ENCODE measurements at places on chromosomes 7 and 10. TPM values are rescaled to one million over a fixed set of nuclear protein-coding genes. Genes with fewer than 3 reads are reported as not detected.

Gene OR6V1
- polyA plus RNA-seq: not detected

GRCh38 chr10:5888843-5889623 lies 660 bp downstream of the ANKRD16 start:
- DNase-seq: no peak

- DNase-seq: no peak
Observed at GRCh38 chr10:83274088-83274487, 865.2 kb upstream of the GHITM start.

- DNase-seq: no peak
Observed at GRCh38 chr10:77530011-77530410, 107.6 kb downstream of the KCNMA1 start.

- DNase-seq: no peak
Observed at GRCh38 chr10:1400101-1401070, 336.9 kb downstream of the ADARB2 start.

DNA sequence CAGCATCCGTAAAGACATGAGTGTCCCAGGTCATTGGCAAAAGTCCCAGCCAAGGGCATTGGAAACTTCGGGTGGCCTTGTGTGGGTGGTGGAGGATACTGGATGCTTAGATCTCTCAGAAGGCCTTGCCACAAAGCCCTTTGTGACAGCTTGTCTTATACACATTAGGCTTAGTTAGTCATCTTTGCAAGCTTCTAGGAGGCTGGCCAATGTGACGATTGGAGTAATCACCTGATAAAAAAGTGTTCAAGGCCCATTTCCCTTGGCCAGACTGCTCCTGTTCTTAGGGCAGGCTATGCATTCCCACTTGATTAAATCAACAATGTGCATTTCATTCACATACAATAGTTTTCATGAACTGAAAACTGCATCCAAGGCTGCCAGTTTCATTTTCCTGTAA lies 26.9 kb downstream of the NPS start:
- no peak for DNase-seq

- no peak for DNase-seq
Observed at GRCh38 chr7:4017081-4017480, 665.0 kb upstream of the FOXK1 start.

GRCh38 chr10:49661140-49661856 lies 18.2 kb upstream of the C10orf53 start:
- no peak for DNase-seq

GRCh38 chr10:22597138-22597537 lies 117.2 kb downstream of the PIP4K2A start:
- no peak for DNase-seq

DNA sequence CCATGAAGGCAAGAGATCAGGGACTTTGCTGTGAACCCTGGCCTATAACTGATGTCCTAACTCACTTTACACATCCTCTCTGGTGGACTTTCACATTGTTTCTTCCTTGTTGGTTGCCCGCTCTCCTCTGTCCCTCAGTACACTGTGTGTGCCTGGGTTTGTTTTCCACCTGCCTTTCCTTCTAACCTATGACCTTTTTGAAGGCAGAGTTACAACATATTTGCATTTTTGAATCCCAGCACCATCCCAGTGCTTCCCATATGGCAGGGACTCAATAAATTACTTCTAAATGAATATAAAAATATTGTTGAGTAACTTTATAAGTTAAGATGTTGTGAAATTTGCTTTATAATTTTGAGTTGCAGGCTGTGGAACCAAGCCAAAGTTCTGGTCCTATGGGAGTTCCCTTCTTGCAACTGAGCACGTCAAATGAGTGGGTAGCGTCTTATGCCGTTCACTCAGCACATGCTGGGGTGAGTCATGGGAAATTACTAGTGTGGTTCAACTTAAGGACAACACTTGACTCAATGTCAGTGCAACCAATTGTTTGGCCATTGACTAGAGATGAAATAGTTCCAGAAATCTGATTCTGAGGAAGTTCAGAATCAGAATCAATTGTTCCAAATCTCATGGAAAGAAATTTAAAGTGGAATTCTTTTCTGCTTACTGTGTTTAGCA lies 250.9 kb downstream of the TWIST1 start:
- DNase-seq: peak; percentile 52

Gene SFTPA1
- not detected for polyA plus RNA-seq
